AG08395 (cell line): ENCODE measurements at places on chromosomes 5 and 9.

- no peak for DNase-seq
These were observed 49.2 kb upstream of the HMHB1 start for GRCh38 chr5:143762636-143763220.

- DNase-seq = no peak
These were observed 70.7 kb upstream of the SLC25A51 start for GRCh38 chr9:37974506-37975173.

GRCh38 chr5:14557791-14558415 is 23.7 kb upstream of the OTULINL start:
- DNase-seq = no peak

DNA sequence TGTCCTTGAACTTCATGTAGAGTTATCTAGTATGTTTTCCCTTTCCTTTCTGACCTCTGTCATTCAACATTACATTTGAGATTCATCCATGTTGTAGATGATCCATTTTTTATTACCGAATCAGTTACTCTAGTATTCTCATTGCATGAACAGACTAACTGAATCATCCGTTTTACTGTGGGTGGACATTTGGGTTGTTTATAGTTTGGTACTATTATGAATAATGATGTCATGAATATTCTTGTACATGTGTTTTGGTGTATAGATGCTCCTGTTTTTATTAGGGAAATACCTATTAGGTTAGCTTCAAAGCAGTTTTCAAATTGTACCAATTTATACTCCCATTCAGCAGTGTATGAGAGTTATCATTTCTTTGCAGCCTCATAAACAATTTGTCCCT is 94.3 kb upstream of the NIPAL4 start:
- no peak for DNase-seq

DNA sequence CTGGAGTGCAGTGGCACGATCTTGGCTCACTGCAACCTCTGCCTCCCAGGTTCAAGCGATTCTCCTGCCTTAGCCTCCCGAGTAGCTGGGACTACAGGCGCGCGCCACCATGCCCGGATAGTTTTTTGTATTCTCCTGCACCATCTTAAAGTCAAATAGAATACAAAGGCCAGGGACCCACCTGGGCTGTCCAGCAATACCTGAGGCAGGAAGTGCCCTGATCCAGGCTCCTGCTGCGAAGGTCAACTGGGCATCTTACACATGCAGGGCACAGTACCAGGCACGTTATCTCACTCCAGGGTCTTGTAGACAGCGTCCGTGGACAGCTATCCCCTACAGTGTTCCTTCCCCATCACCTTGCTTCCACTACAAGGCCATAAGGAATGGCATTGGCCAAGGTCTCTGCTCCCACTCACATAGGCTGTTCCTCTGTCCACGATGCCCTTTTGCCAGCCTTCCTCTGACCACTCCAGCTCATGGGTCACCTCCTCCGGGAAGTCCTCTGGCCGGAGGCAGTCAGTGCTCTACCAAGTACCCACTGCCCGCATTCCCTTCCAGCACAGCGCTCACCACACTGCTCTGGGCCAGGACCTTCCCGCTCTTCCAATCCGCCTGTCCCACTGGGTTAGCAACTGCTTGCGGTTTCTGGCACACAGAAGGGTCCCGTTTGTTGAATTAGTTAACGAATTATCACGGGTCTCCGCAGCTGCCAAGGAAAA is 978 bp downstream of the P4HA2 start:
- no peak for DNase-seq

DNA sequence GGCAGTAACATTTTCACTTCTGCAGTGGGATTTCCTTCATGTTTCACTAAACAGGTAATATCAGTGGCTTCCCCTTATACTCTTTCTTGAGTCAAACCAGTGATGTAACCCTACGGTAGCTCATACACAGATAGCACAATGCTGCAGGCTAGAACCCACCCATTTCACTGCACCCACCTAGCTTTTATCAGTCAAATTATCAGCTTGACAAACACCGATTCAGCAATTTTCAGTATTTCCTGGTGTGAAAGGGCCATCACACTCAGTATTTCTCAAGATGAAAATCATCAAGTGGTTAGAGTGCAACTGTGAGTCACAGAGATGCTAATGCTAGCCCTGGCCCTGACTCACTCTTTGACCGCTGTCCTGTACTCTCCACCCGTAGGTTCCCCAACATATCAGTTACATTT is 242.3 kb upstream of the PTGER4 start:
- peak; percentile 60 for DNase-seq

DNA sequence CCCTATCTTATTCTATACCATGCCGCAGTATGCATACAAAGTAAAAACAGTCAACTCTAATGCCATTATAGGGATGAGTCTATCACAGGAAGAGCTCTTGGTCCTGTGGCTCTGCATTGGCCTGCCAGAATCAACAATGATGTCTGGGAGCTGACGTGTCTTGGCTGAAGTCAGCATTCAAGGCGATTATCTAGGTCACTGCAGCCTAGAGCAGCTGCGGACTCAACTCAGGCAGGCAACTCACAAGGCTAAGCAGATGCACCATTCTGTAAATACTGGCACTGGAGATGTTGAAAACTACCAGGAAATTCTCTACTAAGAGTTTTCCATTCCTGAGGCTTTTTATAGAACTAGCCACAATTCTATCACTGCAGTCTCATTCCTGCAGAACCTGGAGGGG is 13.3 kb downstream of the SPATA9 start:
- DNase-seq = peak; percentile 37

DNA sequence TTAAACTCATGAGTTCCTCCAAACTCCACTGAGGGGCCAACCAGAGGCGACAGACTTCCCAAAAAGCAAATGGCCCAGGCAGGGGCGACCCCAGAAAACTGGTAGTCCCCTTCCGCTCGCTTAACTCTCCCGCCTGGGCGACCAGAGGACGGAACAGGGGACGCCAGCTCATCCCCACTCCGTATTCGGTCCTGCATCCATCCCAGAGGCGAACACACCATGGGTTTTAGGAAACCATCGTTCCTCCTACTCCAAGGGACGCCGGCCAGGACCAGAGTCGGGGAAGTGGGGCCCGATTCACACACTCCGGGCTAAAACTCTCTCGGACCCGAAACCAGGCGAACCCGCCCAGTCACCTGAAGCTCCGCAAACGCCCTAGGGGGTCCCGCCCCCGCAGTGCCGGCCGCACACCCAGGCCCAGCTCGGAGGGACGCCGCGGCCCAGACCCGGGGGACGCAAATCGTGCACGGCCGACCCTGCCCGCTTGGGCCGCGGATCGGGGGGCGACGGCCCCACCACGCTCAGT is 478 bp downstream of the TEX10 start:
- DNase-seq = peak; percentile 42

GRCh38 chr5:983238-983524 is 25.4 kb upstream of the NKD2 start:
- no peak for DNase-seq

DNA sequence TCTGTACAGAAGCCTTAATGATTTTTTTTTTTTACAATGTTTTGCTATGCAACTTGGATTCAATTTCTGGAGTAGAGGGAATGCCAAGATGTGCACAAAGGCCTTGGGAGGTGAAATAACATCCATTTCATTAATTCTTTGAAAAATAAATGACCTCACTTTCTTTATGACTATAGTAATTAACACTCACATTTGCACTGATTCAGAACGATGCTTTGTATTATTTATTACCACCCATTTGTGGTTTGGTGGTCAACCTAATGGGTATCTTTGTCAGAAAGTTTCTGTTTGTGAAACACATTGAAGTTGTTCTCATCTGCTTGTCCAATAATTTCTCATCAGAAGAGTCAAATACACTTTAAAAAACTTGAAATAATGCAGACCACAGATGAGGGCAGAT is 169.3 kb downstream of the NTRK2 start:
- DNase-seq = no peak

DNA sequence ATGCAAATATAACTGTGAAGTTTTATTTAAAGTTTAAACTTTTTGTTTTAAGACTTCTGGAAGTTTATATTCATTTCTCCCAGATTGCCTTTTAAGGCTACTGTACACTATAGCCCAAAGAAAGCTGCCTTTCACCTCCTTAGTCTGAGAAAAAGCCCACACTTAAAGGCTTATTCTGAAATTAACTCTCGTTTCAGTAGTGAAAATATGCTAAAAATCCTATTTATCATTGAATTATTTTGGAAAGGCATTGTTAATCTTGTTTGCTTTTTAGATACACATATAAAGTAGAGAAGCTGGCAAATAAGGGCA is 3.3 kb upstream of the PURA start:
- DNase-seq = no peak

DNA sequence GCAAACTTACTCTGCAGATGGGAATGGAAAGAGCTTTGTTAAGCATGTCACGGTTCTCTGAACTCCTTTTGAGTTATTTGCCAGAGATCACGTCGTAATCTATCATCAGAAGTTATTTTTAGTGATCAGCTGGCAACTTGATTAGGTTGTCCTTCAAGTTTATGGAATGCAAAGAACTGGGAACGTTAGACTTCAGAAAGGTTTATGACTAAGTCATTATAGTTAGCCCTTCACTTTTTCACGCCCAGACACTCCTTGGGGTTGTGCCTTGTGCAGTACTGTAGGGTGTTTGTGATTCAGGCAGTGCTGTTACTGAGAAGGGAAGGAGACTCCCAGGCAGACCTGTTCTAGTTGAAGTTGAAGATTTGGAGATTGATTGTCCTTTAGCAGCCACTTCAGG is 26.8 kb upstream of the PHF2 start:
- DNase-seq = no peak

GRCh38 chr5:73759771-73760170 is 133.8 kb downstream of the ARHGEF28 start:
- no peak for DNase-seq
